Effector CD4-positive, alpha-beta T cell (primary cell): ENCODE measurements at places on chromosomes 2 and 18.

- no peak for DNase-seq
These were observed 227.6 kb upstream of the HNRNPA3 start for GRCh38 chr2:176984987-176985386.

GRCh38 chr2:105780606-105781005, 35.9 kb downstream of the NCK2 start:
- DNase-seq: no peak

GRCh38 chr2:174965992-174966744, 39.0 kb downstream of the CHN1 start:
- DNase-seq: no peak

GRCh38 chr2:37439131-37439642, 94.8 kb downstream of the QPCT start:
- DNase-seq: no peak
